ENCODE measurements at places on chromosomes 16 and 17. TPM values are rescaled to one million over a fixed set of nuclear protein-coding genes. Genes with fewer than 3 reads are reported as not detected.

The AURKB gene
- total RNA-seq = 173 TPM

The NECAB2 gene
- 3.7 TPM for total RNA-seq

The OR1F1 gene
- total RNA-seq = 0.59 TPM

The DNAAF8 gene
- 0.46 TPM for total RNA-seq
